ENCODE measurements at places on chromosomes 4 and X.

GRCh38 chr4:84434344-84434743 lies 64.7 kb downstream of the NKX6-1 start:
- no peak for DNase-seq

DNA sequence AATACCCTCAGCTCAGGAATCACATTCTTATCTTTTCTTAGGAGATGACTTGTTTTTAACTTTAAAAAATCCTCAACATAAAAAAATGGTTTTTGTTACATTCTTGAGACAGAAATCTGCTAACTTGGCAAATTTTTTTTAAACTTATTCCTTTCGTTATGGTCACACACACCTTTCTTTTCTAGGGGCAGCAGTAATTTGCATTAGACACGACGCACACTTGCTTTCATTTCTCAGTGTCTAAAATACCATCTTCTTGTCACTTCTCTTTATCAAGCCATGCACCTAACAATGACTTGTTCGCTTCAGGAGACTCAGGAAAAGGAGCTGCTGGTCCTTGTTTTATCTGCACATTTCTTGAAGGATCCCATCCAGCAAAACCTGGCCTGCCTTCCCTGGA lies 112.6 kb upstream of the TBL1X start:
- DNase-seq, result no peak

DNA sequence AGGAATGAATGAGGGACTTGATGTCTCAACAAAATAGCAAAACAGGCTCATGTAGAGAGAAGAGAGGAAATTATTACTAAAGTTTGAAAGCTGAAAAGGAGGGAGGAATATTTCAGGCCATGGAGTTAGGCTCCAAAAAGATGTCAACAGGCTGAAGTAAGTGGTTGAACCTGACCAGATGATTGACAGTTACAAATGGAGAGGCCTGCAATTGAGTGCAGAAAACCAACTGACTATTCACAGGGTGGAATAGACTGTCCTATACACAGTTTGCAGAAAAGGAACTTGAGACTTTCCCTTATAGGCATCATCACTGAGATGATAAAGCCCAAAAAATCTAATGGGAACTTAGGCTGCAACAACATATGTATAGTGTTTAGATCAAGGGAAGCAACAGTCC lies 233.3 kb downstream of the AR start:
- DNase-seq, result no peak

DNA sequence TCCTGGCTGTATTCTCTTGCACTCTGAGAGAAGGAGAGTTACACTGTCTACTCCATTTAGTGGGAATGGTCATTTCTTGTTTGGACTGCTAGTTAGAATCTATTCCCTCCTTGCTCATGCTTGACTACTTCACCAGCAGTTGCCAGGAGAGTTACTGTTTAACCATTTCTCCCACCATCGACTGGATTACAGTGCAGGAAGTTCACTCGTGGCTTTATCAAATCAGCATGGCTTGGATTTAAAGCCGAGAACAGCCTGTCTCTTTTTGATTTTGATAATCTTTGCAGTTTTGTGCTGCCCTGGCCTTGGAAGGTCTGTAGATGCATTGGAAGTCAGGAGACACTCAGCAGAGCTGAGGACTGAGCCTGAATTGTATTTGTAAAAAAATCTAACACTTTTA lies 3.2 kb downstream of the GBA3 start:
- no peak for DNase-seq

- DNase-seq, result no peak
Observed at GRCh38 chr4:125986307-125986706, 671.6 kb downstream of the FAT4 start.

GRCh38 chr4:52932591-52933470 lies 70.7 kb downstream of the RASL11B start:
- no peak for DNase-seq

DNA sequence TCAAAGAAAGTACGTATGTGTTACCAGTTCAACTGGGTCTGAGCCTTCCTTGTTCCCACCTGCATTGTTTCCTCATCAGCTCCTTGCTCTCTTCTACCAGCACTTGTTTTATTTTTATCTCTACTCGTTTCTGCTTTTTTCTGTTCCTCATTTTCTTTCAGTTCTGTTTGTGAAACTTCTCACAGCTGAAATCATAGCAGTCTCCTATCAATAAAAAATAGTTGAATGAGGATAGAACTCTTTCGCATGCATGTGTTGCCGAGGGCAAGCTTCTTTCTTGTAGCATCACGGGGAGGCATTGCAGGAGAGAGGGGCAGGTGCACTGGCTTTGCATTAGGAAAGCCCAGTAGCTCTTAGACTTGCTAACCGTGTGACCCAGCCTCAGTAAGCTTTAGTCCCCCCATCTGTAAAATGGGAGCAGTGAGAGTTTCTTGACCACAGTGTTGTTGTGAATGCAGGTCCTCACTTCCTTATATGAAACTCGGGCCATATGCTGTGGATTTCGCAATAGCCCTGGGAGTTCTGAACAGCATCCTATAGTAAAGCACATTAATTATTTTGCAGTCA lies 24.7 kb downstream of the OFD1 start:
- DNase-seq, result no peak

DNA sequence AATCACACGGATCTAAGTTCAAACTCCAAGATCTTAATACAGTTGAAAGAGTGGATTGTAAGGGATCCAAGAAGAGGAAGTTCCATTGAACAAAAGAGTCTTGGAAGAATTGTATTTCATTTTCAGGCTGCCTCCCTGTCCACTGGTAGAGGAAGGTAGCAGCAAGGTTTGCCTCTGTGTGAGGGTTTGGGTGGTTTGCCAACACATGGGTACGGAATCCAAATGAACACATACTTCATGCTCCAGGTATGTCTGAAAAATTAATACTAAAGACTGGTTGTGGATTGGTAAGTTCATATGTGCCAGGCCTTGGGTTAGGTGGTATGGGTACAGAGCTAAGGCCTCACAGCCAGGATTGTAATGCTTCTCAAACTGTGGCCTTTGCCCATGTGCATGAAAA lies 523.6 kb upstream of the BOD1L1 start:
- no peak for DNase-seq

DNA sequence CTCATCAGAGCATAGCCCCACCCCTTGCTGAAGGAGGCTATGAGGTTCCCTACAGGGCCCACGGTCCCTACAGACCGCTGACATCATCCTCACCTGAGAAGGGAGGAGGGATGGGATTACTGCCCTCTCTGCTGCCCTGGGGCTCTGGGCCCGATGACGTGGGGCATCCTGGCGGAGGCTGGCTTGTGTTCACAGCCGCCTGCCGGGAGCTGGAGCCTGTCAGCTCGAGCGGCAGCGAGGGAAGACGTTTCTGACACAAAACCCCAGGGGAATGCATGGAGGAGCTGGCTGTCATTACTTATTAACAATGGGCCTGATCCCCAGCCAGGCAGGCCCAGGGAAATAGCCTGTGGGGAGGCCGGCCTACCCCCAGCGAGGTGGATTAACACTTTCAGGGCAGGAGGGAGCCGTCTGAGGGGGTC lies 106.6 kb upstream of the ATP6AP2 start:
- DNase-seq, result no peak

GRCh38 chr4:180557348-180557747 lies 1685.9 kb upstream of the TENM3 start:
- DNase-seq, result no peak

DNA sequence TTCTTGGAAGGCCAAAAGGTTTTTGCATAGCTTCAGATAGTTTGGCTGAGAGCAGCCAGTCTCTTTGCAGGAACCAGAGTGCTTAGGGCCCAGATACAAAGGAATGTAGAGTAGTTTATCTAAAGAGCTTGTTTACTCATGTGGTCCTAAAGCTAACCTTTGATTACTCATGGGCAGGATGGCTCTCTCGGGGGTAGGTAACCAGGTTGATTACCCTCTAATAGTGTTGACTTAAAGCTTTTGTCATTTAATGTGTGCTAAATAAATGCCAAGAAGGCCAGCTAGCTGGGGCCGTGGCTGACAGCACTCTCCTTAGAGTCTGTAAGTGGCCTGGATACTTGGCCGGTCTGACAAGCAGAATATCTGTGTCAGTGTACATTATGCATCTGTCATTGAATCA lies 69.7 kb upstream of the MAGEB16 start:
- no peak for DNase-seq

DNA sequence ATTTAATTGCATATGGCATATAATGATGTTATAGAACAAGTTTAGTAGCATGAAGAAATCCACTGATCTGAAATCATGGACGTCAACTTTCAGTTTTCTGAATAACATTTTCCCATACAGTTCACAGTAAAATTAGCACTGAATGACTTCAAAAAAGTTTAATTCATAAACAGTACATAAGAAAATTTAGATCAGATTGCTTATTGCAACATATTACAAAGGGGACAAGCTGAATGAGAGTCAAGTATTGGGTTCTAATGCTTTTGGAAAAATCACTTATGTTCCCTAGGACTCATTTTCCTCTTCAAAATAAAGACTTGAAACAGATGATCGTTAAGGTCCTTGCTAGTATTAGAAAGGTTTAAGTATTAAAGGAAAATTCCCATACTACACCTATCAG lies 898.3 kb upstream of the INTU start:
- no peak for DNase-seq

DNA sequence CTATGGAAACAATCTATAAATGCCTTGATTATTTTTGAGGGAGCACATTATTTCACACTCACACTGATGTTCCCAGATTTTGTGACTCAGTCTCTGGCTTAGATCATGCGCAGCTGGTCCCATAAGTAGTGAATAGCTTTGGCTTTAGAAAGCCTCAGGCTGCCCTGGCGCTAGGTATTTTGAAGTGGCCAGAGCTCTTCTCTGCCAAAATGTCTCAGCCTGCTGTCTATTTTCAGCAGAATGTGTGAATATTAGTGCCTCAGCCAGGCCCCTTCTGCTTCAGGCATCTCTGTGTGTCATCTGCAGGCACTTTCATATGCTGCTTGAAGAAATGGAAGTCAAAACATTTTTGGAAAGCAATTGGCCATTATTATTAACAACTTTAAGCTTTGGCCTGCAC lies 931.0 kb upstream of the INTU start:
- no peak for DNase-seq

DNA sequence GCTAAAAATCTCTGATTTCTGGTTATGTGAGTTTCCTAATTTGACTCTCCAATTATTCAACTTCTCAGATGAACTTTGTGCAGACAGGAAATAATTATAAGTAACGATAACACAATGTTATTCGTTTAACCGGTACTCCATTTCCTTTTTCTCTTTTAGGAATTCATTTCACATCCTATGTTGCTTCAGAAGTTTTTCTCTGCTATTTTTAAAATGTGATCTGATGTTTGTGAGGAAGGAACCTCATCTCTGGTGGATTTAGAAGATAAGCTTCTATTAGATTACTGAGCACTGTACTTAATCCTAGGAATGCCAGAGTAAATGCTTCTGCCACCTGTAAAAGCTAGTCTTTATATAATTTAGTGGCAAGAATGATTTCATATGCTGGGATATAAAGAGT lies 116.0 kb upstream of the ETNPPL start:
- no peak for DNase-seq

DNA sequence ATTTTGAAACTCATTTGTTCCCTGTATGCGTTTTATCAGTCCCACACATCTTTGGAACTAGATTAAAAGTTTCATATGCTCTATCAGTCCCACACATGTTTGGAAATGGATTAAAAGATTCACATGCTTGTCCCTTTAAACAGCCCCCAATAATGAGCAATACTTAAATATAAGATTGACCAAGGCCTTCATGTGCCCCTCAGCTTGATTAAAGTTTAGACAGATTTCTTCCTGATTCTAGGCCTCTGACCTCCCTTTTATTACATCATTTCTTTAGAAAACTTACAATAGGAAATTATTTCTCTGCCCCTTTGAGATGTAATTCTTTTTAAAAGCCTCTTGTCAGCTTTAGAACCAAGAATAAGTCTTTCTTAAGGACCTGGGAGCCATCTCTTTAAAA lies 31.7 kb upstream of the CABS1 start:
- no peak for DNase-seq
